Brain (organoid and tissue), 16 donors: ENCODE measurements at places on chromosomes 2 and 18.

DNA sequence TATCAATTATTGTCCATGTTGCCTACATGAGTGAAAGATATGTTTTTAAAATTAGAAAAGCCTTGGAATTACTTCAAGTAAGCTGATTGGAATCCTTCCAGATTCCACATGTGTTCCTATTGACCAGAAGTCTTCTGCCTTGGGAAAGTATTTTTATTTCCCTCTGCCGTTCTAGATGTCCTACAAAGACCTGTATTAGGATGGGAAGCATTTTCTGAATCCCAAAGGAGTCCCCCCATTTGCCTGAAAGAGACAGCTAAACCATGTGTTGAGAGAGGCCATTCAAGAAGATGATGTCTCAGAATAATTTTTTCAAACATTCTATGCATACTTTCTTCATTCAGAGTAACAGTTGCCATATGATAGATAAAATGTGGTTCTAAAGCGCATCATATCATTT lies 19.0 kb upstream of the MYO1B start:
- DNase-seq, result no peak

DNA sequence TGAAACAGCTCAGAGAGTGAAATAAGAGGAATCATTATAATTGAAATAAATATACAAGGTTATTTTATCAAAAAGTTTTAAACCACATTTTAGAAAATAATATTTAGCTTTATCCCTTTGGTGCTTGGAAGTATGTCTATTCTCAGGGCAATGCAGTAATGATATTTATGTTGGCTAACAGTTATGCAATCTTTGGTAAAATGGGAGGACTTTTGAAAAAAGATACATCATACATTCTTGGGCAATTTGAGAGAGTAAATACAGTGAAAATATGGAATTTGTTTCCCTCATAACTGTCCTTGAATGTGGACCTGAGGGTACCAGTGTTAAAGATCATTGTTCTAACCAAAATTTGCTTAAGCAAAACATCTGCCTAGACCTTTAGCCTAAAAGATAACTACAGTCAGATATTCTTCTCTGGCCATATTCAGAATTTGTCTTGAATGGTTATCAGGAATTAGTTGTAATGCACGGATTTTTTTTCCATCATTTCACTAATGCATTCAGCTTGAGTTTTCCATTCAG lies 137.2 kb downstream of the LRRTM1 start:
- DNase-seq, result no peak

- peak; percentile 94 for DNase-seq
These were observed 105.3 kb upstream of the BCL2L11 start for GRCh38 chr2:111015283-111015995.

- no peak for DNase-seq
These were observed 102.5 kb downstream of the USP40 start for GRCh38 chr2:233464056-233464455.

DNA sequence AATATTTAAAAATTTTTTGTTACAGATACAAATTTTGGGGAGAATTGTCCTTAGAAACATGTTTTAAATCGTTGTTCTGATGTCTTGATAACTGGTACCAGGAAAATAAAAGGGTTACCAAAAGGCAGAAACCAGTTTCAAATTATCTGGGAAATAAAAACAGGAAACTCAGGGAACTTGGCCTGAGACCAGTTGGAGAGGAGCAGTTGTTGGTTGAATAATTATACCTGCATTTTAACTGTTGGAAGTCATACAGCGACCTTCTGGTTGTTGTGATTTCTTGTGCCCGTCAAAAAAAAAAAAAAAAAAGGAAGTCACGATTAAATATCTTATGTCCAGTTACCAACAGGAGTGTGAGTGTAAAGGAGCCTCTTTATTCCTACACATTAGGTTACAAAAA lies 51.8 kb downstream of the CRIM1 start:
- no peak for DNase-seq

GRCh38 chr2:118761771-118762170 lies 85.7 kb downstream of the EN1 start:
- DNase-seq, result no peak

GRCh38 chr18:934518-935133 lies 30.0 kb downstream of the ADCYAP1 start:
- DNase-seq, result peak; percentile 75

GRCh38 chr2:64860936-64861335 lies 128.3 kb upstream of the SLC1A4 start:
- no peak for DNase-seq

DNA sequence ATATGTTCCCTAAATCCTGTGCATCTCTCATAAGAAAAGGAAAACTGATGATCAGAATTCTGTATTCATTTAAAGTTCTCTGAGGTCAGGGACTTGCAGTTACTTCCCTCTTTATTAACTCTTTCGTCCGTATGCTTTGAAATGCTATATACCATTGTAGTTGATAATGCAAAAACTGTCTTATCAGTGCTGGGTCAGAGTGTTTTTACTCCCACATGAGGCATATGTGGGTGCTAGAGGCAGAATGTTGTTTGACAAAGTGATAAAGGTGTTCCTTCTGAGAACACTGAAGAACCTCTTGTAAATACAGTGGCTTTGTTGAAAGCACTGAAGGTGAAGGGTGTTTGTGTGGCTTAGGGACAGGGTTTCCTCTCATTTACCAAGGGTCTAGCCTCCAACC lies 136.5 kb upstream of the NFATC1 start:
- no peak for DNase-seq

GRCh38 chr2:44943693-44944101 lies 2.2 kb downstream of the SIX3 start:
- DNase-seq, result no peak

- DNase-seq, result no peak
These were observed 272.0 kb upstream of the RAB12 start for GRCh38 chr18:8337211-8337610.

GRCh38 chr18:4078246-4078645 lies 376.9 kb downstream of the DLGAP1 start:
- no peak for DNase-seq

DNA sequence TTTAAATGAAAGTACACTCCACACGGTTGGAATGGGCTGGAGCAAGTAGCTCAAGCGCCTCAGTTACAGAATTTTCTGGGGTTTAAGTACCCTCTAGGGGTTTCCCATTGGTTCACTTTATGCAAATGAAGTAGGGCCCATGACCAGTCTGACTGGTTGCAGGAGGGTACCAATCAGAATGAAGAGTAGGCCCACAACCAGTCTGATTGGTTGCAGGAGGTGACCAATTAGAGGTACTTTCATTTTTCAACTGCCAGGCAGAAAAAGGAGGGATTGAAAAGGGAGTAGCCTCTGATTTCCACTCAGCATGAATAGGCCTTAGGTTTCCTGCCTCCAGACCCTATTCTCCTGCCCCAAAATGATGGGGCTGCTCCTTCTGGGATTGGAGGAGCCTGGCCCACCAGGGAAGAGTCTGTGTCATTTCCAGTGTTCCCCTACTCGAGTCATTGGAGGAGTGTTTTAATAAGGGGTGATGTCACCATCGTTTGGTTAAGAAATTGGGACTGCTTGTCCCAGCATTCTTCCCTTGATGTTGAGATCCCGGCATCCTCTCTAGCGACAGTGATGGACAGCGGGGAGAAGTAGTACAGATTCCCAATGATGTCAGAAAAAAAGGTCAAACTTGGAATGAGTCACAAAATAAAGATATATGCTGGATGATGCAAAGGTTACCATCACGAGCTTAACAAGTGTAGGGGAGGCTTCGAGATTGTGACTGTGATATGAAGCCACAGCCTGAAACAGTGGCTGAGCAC lies 210.4 kb downstream of the SH3BP4 start:
- DNase-seq, result no peak

DNA sequence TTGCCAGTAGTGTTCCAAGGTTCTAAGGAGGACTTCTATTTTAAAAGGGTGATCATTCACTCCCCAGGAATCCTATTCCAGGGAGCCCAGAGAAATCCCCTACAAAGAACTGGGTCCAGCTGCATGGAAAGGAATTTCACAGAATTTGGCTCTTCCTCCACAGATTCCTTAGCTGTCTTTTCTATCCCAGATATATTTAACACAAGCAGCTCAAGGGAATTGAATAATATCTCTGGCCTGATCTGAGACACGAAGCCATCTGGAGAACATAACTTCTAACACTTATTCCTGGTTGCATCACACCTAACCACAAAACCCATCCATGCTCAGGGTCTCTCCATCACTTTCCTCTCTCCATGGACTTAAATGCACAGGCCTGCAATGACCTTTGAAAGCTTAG lies 306.7 kb upstream of the ACVR2A start:
- DNase-seq, result no peak

GRCh38 chr2:241399941-241400922 lies 44.1 kb downstream of the FARP2 start:
- no peak for DNase-seq

- no peak for DNase-seq
These were observed 550 bp upstream of the SFXN5 start for GRCh38 chr2:73072129-73072395.

GRCh38 chr18:48790226-48790863 lies 160.4 kb downstream of the SMAD7 start:
- no peak for DNase-seq

GRCh38 chr18:76613053-76613754 lies 118.2 kb upstream of the ZNF516 start:
- DNase-seq, result no peak

GRCh38 chr2:227480528-227480927 lies 8.6 kb downstream of the AGFG1 start:
- DNase-seq, result no peak

GRCh38 chr2:199147216-199147615 lies 310.5 kb downstream of the SATB2 start:
- DNase-seq, result no peak

GRCh38 chr18:13260197-13260934 lies 41.8 kb downstream of the LDLRAD4 start:
- no peak for DNase-seq

DNA sequence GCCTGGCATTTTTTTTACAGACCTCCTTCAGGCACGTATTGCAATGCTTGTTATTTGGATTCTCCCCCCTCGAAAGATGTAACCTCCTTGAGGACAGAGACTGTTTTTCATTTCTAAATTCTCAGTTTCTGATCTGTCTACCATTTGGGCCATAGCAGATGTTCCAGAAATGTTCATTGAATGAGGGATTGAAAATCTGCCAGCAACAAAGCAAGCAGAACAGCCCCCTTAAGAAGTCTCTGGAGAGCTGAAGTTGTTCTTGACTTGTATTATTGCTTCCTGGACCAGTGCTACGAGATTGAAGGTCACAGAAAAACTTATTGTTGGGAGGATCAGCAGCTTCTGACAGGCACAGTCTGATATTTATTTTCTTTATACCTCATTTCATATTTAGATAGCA lies 355.5 kb downstream of the EPHA4 start:
- DNase-seq, result no peak

GRCh38 chr2:185658750-185659149 lies 79.9 kb upstream of the FSIP2 start:
- no peak for DNase-seq

- DNase-seq, result peak; percentile 3
These were observed 565.3 kb upstream of the ZNF804A start for GRCh38 chr2:184032983-184033382.

DNA sequence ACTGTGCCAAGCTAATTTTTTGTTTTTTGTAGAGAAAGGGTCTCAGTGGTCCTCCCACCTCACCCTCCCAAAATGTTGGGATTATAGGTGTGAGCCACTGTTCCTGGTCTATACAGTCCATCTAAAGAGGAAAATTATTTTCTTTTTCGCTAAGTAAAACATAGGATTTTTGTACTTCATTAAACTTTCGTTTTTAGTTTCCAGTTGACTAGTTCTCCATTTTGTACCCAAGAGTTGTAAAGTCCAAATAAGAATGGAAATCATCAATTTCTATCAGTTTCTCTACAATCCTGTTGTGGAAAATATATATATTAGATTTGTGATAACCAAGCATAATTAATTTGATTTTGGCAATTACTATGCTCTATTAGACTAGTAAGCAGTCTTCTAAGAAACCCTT lies 156.4 kb downstream of the BABAM2 start:
- DNase-seq, result no peak

DNA sequence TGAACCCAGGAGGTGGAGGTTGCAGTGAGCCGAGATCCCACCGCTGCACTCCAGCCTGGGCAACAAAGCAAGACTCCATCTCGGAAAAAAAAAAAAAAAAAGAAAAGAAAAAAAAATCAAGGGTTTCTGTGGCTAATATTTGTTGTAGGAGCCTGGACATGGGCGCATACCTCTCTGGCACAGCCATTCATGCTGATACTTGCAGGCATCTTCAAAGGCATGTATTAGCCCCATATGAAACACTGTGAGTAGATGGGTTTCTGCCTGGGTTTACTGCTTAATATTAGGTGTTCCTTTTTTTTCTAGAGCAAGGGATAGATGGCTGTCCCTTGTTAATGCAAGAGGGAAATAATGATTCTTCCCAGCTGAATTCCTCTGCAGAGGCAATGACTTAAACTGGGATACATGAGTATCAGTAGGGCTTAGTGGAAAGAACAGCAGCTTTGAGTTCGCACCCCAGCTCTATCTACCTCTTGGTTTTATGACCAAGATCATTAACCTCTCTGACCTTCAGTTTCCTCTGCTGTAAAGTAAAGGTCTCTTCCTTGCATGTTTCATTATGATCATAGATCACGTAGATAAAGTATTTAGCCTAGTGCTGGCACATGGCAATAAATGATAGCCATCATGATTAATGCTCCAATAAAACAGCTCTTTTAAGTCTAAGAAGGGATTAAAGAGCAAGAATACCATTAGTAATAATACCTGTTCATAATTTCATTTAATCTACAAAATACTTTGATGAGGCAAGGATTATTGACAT lies 4.5 kb upstream of the ATL2 start:
- DNase-seq, result no peak

DNA sequence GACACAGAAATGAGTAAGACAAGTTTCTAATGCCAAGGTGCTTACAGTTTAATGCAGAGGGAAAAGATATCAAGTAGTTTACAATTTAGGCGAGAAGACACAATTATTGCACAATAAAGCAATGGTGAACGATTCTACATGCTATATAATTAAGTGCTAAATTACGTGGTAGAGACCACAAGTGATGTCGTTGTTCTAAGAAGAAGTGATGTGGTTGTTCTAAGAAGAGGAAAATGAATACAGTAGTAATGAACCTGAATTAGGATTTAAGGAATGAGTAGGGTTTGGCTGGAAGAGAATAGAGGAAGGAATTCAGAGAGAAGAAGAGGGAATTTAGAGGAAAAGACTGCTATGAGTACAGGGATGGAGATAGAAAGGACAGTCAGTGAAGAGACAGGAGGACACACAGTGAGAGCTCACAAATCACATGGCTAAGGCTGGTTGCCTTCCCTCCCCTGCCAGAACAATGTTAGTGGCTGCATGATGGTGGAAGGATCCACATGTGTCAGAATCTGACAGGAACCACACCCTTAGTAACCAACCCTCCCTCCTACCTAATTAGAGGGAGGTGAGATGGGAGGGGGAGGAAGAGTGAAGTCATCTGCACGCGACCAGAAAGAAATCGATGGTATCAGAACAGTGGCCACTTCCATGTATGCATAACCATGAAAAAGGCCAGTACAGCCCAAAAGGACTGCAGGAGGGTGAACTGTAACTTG lies 44.7 kb downstream of the M1AP start:
- DNase-seq, result no peak

GRCh38 chr2:145221032-145221431 lies 701.1 kb upstream of the ZEB2 start:
- DNase-seq, result no peak

GRCh38 chr2:109080109-109080508 lies 48.9 kb upstream of the SH3RF3 start:
- DNase-seq, result no peak

- DNase-seq, result no peak
These were observed 367.4 kb upstream of the CDH20 start for GRCh38 chr18:60965856-60966255.

- no peak for DNase-seq
These were observed 279.8 kb downstream of the NAPG start for GRCh38 chr18:10805587-10806118.
